ENCODE measurements at places on chromosomes 1 and 21.

- no peak for DNase-seq
Measured at GRCh38 chr21:24781146-24781545, 826.1 kb downstream of the MRPL39 start.

- DNase-seq, result no peak
Measured at GRCh38 chr21:21631961-21632360, 633.8 kb downstream of the NCAM2 start.

DNA sequence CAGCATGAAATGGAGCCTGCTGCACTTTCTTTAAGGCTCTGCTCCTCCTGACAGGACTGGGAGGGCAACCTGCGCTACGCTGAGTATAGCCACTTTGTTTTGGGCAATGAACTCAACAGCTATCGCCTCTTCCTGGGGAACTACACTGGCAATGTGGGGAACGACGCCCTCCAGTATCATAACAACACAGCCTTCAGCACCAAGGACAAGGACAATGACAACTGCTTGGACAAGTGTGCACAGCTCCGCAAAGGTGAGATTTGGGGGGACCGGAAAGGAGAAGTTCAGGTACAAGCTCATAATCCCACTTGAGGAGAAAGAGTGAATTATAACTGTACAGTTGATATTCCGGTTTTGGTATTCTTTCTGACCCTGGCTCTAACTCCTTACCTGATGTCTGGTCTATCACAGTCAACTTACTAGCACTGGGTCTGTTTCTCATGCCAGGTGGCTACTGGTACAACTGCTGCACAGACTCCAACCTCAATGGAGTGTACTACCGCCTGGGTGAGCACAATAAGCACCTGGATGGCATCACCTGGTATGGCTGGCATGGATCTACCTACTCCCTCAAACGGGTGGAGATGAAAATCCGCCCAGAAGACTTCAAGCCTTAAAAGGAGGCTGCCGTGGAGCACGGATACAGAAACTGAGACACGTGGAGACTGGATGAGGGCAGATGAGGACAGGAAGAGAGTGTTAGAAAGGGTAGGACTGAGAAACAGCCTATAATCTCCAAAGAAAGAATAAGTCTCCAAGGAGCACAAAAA is 5.4 kb downstream of the ANGPTL7 start:
- no peak for DNase-seq

DNA sequence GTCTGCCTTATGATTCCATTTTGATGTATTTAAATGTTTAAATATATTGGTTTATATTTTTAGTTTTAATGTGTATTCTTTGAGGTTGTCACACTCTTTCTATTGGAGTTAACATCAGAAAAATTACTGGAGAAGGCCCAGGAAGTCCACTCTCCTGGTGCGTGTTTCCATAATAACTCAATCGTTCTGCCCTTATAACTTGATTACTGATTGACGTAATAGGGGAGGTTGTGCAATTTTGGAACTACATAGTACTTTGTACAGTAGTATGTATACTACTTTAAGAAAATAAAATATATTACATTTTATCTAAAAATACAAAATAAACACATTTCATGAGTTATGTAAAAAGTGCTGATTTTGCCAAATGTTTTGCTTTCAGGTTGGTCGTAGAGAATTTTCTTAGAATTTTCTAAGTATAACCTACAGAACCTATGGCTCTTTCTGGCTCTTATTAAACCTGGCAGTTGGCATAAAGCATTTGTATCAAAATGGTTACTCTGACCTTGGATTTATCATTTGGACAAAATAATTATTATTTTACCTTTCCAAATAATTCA is 5.7 kb downstream of the PLA2G4A start:
- DNase-seq, result no peak

- DNase-seq, result no peak
Measured at GRCh38 chr1:117295001-117295400, 72.2 kb upstream of the MAN1A2 start.

- DNase-seq, result no peak
Measured at GRCh38 chr1:181485287-181486097, 2.2 kb downstream of the CACNA1E start.

GRCh38 chr1:246506674-246507481 is at the start of gene SMYD3:
Gene SMYD3 (minus strand): TSS chr1:246507279.
- peak; percentile 64 for DNase-seq

GRCh38 chr1:51551081-51551480 is 32.0 kb upstream of the EPS15 start:
- DNase-seq, result no peak

DNA sequence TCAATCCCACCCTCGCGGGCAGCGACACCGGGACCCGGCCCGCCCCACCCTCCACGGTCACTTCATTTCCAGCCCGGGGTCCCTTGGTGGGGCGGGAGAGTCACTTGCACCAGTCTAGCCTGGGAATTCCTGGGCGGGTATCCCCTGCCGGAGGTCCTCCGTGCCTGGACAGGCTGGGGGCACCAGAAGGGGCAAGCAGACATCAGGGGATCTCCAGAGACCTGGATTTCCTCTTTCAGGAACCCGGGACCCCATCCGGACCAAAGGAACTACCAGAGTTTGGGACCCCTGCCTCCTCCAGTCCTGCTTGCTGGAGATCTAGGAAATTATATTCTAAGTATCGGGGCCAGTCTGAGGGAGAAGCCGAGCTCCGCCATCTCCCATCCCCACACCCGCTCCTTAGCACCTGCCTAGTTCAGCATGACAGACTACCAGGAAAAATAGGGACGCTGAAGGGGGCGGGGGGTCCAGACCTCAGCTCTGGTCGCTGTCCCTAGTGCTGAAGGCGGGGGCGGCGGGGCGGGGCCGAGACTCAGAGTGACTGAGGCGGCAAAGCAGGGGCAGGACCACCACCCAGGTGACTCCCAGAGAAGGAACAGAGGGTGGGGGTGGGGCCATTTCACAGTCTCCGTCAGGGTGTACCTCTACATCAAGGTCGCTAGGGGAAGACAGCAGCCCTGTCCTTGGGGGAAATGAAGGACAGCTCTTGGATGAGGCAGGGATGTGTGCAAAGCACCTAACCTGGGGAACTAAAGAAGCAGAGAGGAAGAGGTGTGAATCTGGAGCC is 832 bp downstream of the HCN3 start:
- DNase-seq, result peak; percentile 47

GRCh38 chr21:14086553-14086952 is 124.2 kb downstream of the LIPI start:
- DNase-seq, result no peak

GRCh38 chr1:156815961-156816422 is 656 bp downstream of the SH2D2A start:
- no peak for DNase-seq

- peak; percentile 56 for DNase-seq
Measured at GRCh38 chr1:222814536-222815439, at the start of gene DISP1. Gene DISP1 (plus strand): TSS chr1:222815039. CDS start chr1:222942824, 127,785 bp downstream.

DNA sequence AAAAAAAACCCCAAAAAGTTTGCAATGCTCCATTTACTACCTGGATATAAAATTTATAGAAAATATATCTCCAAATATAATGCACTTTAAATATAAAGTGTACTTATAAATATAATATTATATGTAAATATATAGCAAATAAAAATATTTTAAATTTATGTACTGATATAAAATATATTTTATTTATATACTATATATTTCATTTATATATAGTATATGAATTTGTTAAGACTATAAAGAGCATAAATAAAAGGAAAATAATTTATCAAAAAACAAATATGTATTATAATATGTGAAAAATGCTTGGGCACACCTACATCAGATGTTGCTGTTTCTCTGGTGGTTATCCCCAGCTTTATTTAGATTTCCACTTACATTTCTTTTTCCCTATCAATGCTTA is 71.0 kb upstream of the ZBTB18 start:
- no peak for DNase-seq

DNA sequence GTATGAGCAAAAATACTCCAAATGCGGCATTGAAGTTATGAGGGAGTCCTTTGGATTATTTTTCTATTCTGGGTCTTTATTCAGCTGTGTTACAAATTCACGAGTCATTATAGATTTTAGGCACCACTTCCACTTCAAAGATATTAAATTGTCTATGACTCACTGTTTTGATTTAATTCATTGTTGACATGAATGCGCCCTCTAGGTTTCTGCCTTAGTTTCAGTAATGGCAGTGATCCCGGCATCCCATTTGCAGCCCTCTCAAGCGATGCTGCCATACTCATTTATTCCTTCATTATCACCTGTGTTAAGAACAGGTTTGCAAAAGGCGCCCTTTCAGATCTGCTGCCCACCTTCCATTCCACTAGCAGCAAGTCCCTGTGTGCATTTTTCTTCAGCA is 14.0 kb downstream of the RSPO1 start:
- no peak for DNase-seq
